Fibroblast of mammary gland (primary cell): ENCODE measurements at places on chromosomes 12 and 14.

DNA sequence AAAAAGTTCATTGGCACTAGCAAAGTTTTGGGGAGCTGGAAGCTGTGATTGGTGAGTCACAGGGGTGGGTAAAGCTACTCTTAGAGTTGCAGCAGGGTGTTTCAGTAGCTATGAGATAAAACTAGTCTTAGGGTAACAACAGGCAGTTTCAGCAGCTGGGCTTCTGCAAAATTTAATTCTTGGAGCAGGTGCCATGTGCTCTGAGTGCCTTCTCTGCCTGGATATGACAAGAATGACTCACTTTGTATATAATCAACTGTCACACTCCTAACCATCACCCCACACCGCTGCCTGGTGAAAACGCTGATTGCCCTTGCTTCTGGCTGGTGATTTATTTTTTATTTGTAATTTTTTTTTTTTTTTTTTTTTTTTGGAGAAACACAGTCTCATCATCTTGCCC lies 10.5 kb upstream of the PLBD2 start:
- DNase-seq: no peak

DNA sequence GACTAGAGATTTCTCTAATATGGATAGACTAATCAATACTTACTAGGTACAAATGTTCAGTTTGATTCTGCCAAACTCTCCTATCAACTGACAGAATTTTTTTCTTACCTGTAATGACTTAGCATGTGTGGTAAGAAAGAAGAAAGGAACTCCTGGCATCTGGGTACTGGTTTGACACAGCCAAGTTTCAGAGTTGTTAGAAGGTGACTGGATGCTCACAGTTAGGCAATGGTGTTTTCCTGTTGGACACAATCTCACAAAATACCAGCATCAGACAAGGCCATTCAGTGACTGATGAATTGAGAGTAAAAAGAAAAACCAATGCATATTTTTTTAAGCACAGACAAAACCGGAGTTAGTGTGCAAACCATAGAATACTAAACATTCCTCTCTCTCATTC lies 4.2 kb downstream of the MUCL1 start:
- DNase-seq: no peak

DNA sequence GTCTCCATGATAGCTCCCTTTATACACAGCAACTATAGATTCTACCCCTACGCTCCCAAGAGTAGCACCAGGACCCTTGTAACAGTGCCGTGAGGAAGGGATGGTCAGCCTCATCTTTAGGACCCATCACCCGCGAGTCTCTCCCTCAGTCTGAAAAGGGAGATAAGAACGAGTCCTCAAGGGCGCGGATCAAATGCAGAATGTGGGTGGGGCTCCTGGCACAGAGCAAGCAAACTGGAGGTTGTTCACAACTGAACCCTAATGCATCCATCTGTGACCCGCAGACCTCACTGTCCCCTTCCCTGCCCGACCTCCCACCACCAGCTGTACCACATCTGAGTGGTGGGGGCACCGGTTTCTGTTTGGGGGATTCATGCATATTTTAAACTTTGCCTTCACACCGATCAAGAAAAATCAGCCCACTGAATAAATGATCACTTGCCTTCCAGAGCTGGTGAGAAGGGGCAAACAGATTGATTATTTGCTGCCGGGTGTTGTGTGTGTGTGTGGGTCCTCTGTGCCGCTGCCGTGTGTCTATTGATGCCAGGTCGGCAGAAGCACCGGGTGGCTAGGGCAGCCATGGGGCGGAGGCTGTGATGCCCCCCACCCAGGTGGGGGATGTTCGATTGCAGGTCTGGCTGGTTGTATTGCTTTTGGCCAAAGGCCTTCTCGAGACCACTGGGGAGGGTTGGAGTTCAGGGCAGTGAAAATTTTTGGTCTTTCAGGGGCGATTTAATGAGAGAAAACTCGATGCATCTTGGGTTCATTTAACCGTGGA lies 35.7 kb upstream of the BEGAIN start:
- DNase-seq: no peak

DNA sequence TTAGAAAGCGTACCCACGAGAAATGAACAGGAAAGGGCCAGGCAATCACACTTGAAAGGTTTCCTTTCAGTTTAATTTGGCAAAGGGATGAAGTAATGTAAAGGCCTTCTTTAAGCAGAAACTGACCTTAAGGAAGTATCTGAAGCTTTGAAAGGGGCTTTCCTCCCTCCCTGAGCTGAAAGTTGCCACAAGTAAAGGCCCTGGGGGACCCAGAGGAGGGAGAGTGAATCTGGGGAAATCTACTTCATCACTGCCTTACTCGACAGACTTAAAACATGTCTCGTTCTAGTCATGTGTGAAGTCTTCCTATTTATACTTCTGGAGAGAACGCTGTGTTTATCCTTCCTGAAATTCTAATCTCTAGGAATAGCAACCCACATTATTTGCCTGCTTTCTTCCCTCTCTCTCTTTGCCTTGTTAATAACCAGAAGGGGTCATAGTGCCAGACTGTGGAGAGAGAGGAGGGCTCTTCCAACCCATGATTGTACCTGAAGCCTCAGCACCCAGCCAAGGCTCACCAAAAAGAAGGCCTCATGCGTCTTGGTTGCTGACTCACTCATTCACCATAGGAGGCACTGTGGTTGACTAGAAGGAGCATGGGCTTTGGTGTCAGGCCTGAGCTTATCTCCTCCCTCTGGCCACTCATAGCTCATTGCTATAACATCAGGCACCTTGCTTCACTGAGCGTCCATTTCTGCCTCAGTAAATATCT lies 10.2 kb upstream of the GPX2 start:
- DNase-seq: no peak

- DNase-seq: peak; percentile 2
These were observed 342.6 kb upstream of the E2F7 start for GRCh38 chr12:77407931-77408330.

GRCh38 chr12:121209221-121209620 lies 708 bp upstream of the P2RX4 start:
- DNase-seq: no peak

GRCh38 chr12:6644257-6644596 lies 3.0 kb downstream of the ACRBP start:
- no peak for DNase-seq

- peak; percentile 41 for DNase-seq
These were observed 293.4 kb downstream of the EGLN3 start for GRCh38 chr14:33657476-33657875.

GRCh38 chr12:50003595-50003994 lies 21.7 kb downstream of the RACGAP1 start:
- DNase-seq: peak; percentile 16

DNA sequence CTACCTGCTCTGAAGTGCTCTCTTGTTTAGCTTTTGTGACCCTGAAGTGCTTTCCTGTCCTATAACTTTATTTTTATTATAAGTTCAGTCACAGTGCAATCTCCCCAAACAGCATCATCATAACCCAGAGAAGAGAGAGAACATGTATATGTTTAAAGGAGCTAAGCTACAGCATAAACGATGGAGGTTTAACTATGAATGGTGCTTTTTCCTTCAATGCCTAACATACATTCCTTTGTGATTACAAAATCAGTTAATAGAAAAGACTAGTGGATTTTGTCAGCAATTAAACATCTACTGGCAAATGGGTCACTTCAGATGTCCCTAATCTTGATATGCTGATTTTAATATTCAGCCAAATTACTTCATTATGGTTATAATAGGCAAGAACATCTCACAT lies 46.4 kb downstream of the ZFYVE21 start:
- no peak for DNase-seq

- peak; percentile 90 for DNase-seq
These were observed 9.0 kb downstream of the ARHGDIB start for GRCh38 chr12:14952299-14952921.

- DNase-seq: no peak
These were observed 22.8 kb downstream of the GALNT8 start for GRCh38 chr12:4743046-4743445.

- DNase-seq: peak; percentile 54
These were observed 86.8 kb upstream of the HIF1A start for GRCh38 chr14:61608245-61609165.
